ENCODE measurements at places on chromosomes 7 and 10.

DNA sequence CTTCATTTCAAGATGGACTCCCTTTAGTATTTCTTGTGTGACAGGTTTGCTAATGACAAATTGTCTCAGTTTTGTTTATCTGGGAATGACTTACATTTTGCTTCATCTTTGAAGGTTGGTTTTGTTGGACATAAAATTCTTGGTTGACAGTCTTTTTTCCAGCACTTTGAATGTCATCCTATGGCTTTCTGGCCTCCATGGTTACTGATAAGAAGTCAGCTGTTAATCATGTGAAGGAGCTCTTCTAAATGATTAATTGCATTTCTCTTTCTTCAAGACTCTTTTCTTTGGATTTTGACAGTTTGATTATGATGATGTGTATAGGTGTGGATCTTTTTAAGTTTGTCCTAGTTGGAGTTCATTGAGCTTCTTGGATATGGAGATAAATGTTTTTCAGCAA lies 26.9 kb upstream of the HHEX start:
- peak; percentile 14 for DNase-seq

DNA sequence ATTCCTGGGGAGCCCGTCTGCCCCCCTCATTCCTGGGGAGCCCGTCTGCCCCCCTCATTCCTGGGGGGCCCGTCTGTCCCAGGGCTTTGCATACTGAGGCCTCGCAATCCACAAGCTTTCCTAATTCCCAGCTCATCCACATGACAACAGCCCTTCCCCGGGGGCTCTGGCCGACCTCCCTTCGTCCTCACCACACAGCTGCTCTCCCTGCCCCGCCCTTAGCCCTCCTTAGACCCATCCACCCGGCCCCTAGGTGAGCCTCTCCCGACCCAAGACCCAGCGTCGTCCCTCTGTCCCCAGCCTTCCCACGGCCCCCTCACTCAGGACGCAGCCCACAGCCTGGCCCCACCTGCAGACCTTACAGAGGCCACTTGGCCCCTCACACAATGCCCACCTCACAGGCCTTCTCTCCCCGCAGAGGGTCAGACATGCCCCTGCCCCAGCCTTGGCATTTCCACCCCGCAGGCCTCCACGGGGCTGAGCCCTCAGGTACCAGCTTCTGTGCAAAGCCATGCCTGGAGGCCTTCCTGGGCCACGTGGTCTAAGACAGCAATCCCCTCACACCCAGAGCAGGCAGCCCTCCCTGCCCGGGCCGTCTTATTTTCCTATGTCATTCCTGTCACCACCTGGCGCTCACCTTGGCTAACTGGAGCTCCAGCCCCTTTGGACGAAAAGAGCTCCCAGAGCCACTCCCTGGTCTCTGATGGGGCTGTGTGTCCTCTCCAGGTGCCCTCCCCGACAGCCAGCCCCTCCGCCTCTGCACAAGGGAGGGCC lies 3.5 kb upstream of the FAM20C start:
- no peak for DNase-seq

DNA sequence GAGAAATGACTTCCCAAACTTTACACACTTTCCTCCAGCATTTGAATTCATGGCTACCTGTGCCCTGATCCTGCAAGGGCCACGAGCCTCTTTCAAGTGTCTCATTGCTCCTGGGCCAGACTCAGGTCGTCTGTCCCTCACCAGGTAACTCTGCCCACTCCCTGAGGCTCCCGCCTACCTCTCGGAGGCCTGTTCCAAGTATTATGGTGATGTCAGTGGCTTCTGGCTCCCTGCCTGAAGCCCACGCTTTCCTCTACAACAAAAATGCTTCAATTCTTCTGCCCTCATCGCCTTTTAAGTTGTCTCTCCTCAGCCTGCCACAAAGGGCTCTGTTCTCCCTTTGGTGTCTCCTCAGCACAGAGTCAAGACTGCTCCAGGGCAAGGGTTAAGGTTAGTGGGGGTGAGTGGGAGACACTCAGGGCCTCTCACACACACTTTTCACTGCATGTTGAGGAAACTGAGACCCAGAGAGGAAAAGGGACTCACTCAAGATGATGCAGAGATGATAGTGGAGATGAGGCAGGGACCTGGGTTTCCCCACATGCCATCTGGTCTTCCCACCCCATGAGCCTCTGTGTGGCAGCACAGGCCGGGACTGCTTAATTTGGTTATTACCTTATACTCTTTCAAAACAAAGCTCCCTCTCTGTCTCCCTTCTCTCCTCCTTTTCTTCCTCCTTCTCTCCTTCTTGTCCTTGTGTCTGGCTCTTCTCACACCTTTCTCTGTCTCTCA lies 28.3 kb upstream of the EGR2 start:
- no peak for DNase-seq

GRCh38 chr10:44715136-44715535 lies 196.0 kb upstream of the TMEM72 start:
- no peak for DNase-seq

DNA sequence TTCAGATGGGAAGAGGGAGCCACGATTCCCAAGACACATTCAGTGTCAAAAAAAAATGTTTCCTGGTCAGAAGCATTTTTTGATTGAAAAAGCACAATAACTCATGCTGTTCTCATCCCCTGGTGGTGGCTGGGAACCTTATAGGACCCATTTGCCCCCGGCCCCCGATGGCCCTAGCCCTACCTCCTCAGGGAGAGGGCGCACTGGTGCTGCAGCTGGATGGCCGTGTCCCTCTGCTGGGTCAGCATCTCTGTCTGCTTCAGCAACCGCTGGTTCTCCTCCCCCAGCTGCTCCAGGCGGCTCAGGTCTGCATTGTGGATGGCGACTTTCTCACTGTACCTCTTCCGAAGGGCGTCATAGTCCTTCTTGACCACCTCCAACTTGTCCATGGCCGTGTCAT lies 83.3 kb downstream of the DLG5 start:
- no peak for DNase-seq

DNA sequence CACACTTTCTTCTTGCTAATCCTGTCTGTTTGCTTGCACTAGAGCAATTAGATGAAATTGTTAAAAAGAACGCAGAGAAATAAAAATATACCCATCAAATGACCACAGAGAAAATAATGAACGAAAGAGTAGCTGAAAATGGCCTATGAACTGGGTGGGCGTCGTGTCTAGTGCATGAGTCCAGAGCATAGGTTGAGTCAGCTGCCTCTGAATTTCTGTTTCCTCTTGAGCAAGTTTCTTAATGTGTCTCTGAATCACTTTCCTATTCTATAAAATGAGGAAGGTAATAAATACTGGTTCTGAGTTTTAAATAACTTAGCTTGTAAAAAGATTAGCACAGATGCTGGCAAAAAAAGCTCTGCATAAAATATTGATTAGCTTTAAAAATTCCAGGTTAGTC lies 75.0 kb downstream of the POM121L12 start:
- DNase-seq, result no peak

DNA sequence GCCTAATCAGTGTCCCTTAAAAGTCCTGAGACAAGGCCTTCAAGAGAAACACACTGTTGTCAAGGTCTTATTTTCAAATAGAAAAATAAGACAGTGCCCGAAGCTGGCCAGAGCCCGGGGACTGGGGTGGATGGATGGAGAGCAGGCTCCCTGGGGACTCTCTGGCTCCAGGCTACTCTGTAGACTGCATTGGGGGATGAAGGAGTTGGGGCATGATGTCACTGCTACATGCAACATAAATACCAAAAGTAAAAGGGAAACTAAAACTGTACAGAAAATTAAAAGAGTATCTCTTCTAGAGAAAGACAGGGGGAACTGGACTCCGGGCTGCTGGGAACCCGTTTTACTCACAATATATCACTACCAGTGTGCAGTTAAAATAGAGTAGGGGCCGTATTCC lies 629.8 kb downstream of the KCNMA1 start:
- no peak for DNase-seq

All from K562 (cell line).